Vagina (tissue), 2 donors: ENCODE measurements at places on chromosomes 13 and 19.

GRCh38 chr13:79404361-79404760, 1.7 kb downstream of the RBM26 start:
- DNase-seq, result no peak

DNA sequence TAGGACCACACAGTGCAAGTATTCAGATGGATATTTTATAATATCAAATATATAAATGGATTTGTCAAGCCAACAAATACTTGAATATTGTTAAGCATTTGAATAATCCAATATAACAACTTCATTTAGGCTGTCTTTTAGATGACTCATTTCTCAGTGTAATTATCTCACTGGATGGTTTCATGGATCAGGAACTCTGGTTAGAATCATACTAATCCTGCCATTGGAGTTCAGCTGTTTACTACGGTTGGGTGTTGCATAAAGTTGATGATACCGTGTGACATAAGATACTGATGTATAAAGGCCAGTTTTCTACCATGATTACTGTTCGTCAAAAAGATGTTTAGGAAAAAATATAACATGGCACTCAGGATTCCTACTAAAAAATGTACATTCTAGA, 196.3 kb downstream of the TSHZ3 start:
- no peak for DNase-seq

GRCh38 chr13:46934749-46935148, 37.9 kb upstream of the HTR2A start:
- DNase-seq, result no peak

GRCh38 chr13:70310396-70311119, 202.3 kb upstream of the KLHL1 start:
- no peak for DNase-seq

DNA sequence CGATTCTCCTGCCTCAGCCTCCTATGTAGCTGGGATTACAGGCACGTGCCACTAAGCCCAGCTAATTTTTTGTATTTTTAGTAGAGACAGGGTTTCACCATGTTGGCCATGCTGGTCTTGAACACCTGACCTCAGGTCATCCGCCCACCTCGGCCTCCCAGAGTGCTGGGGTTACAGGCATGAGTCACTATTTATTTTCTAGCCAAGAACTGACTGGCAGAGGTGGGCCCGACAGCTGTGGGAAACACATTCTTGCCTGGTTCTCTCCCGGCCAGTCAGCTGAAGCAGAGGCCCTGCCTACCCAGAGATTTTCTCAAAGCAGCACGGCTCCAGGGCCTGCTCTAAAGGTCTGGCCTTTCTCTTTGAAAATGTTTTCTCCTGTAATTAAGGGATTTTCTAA, 108.0 kb downstream of the KCTD15 start:
- no peak for DNase-seq
